ENCODE measurements at places on chromosomes 13 and 19. TPM values are rescaled to one million over a fixed set of nuclear protein-coding genes. Genes with fewer than 3 reads are reported as not detected.

The KLHL1 gene
- total RNA-seq = not detected

The SPTBN4 gene
- under 0.01 TPM for total RNA-seq

The DIRAS1 gene
- 0.13 TPM for total RNA-seq

The FLT3LG gene
- total RNA-seq = 1.9 TPM

The GPR12 gene
- total RNA-seq = not detected

The NLRP4 gene
- total RNA-seq = not detected

The COX7A1 gene
- 32.7 TPM for total RNA-seq

The LGALS7B gene
- 0.39 TPM for total RNA-seq

The GTF2F1 gene
- 43.4 TPM for total RNA-seq

The FAM124A gene
- 7.7 TPM for total RNA-seq

The FCER2 gene
- not detected for total RNA-seq

The ZNF556 gene
- total RNA-seq = not detected

The MZT1 gene
- 12.7 TPM for total RNA-seq

All from dermis microvascular lymphatic vessel endothelial cell (primary cell).